ENCODE measurements at places on chromosomes 5 and 9.

GRCh38 chr5:127840198-127840524, 137.0 kb downstream of the CCDC192 start:
- DNase-seq, result no peak

- DNase-seq, result no peak
Observed at GRCh38 chr9:95459851-95460517, 56.8 kb downstream of the PTCH1 start.

GRCh38 chr5:127876384-127876783, 173.2 kb downstream of the CCDC192 start:
- DNase-seq, result no peak

- no peak for DNase-seq
Observed at GRCh38 chr5:68182094-68182493, 33.5 kb upstream of the PIK3R1 start.

GRCh38 chr9:121814594-121814993, 163.2 kb downstream of the DAB2IP start:
- no peak for DNase-seq

- no peak for DNase-seq
Observed at GRCh38 chr9:133706307-133707050, 31.7 kb downstream of the SARDH start.

DNA sequence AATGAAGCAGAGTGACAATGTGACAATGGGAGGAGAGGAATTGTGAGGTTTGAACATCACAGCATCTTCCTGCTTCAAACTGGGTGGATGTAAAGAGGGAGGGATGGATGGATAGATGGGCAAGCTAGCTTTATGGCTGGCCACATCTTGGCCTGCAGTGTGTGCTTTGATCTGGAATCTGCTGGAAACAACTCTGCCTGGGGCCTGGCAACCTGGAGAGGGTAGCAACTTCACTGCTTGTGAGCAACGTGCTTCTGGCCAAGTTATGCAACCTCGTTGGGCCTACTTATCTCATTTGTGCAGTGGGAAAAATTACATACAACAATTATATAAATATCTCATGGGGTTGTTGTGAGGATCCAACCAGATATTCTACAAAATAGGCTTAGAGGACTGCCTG, 5.3 kb downstream of the IL9 start:
- DNase-seq, result no peak

GRCh38 chr5:154737667-154738320, 17.4 kb upstream of the LARP1 start:
- DNase-seq, result no peak

- DNase-seq, result peak; percentile 22
Observed at GRCh38 chr5:53922508-53923498, 362.4 kb downstream of the NDUFS4 start.

GRCh38 chr9:6656614-6657300, 11.2 kb upstream of the GLDC start:
- no peak for DNase-seq

DNA sequence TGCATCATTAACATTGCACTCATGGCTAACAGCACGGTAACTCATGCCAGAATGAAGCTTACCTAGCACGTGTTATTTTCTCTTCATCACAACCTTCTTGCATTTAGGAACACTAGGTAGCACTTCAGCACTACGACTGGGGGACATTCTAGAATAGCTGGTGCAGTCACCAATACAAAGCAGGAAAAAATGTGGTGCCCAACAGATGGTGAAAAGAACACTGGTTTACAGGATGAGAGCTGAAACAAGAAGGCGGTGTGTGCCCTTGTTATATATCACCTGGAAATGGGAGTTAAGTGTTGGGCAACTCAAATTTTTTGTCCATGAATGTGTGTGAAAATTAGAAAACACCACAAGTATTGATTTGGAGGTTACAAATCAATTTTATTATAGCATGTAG, 30.0 kb downstream of the GALNT12 start:
- no peak for DNase-seq

- DNase-seq, result no peak
Observed at GRCh38 chr9:94643176-94643575, 3.9 kb upstream of the FBP1 start.

- no peak for DNase-seq
Observed at GRCh38 chr5:38341056-38341455, 82.7 kb downstream of the EGFLAM start.

- DNase-seq, result no peak
Observed at GRCh38 chr5:54676481-54677340, 159.2 kb downstream of the SNX18 start.

DNA sequence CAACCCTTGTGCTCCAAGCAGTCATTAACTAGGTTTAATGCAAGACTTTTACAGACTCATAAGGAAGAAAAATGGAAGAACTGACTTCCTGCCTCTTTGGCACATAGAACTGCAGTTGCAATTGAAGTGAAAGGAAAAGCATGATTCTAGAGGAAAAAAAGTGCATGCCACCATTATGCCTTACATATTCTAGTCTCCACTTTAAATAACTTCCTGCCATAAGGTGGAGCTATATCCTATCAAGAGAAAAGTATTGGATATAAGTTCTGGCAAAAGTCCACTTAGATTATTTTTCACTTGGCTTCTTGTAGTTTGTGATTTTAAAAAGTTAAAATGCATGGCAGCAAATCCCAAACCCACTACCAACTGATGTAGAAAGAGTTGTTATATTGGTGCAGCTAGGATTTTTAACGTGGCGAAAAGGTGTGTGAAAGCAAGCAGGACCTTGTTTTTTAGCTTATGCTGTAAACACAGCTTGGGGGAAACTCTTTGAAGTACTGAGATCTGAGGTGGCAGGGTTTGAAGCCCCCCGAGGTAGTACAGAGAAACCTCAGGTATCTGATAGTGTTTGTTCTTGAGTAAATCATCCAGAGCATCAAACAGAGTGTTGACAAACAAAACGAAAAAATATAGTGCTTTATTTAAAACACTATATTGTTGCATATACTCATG, 117.9 kb downstream of the ANXA1 start:
- DNase-seq, result peak; percentile 2

GRCh38 chr5:151202381-151203139, 21.3 kb downstream of the CCDC69 start:
- DNase-seq, result no peak

DNA sequence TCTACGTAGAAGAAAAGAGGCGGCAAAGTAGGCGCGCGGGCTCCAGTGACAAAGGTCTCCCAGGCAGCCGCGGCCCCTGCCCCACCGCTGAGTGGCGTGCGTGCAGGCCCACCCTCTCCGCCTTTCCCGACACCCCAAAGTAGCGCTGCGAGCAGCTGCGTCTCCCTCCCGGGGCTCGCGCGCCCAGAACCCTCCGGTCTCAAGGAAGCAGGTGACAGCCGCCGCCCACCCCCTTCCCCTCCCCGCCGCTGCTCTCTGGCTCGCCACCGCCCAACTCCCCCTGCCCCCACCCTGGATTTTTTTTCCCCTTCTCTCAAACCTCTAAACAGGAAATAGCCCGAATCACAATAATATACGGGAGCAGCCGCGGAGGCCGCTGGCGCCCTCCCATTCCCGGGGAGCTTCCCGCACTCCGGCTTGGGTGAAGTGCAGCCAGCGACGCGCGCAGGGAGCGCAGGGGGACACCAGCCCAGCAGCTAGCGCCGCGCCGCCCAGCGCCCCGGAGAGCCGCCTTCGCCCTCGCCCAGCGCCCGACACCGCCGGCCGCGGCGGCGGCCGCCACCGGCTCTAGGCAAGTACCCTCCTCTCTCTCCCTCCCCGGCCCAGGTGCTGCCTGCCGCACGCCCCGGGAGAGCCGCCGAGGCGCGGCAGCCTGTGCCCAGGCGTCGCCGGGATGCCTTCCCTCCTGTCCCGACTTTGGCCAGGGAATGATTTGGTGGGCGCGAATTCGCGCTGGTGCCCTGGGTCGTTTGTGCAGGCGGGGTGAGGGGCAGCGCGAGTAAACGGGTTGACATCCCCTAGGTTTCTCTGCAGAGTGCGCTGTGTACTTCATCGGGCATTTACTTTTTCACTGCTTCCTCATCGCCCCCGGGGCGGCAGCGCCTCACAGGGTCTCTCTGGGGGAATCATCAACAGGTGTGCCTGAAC, 52.7 kb upstream of the TJP2 start:
- peak; percentile 72 for DNase-seq

GRCh38 chr9:72041775-72042194, 18.6 kb downstream of the C9orf57 start:
- DNase-seq, result peak; percentile 9

GRCh38 chr5:170429014-170429413, 39.8 kb upstream of the KCNMB1 start:
- no peak for DNase-seq

DNA sequence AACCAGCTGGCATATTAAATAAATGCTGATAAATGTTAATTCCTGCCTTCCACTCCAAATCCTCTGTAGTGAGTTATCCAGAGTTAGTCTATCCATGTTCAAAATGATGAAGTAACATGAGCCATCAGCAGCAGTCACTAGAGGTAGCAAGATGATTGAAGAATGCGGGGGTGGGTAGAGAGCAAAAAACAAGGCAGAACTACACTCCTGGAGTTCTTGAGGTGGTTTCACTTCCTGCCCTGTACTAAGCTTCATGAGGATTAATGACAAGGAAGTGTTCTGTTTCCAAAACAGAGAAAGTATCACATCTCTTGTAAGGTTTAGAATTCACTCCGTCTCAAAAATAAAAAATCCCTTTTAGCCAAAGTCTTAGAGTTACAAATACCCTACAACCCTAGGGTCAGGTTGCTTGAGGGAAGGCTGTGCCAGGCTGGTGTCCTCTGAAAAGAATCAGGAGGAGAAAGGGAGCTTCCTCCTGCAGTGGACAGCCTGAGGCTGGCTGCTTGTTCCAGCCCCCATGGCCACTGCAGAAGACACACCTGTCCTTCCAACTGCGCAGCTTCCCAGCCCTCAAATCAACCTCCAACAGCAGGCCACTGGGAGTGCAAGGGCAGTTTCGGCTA, 180.2 kb downstream of the DENND1A start:
- no peak for DNase-seq

- DNase-seq, result no peak
Observed at GRCh38 chr5:157859227-157859575, 256 bp upstream of the CLINT1 start.

GRCh38 chr5:58498340-58498942, 7.2 kb downstream of the GAPT start:
- no peak for DNase-seq

- no peak for DNase-seq
Observed at GRCh38 chr5:13698885-13699284, 245.6 kb downstream of the DNAH5 start.

- DNase-seq, result no peak
Observed at GRCh38 chr9:112921549-112921948, 30.9 kb upstream of the SLC46A2 start.

DNA sequence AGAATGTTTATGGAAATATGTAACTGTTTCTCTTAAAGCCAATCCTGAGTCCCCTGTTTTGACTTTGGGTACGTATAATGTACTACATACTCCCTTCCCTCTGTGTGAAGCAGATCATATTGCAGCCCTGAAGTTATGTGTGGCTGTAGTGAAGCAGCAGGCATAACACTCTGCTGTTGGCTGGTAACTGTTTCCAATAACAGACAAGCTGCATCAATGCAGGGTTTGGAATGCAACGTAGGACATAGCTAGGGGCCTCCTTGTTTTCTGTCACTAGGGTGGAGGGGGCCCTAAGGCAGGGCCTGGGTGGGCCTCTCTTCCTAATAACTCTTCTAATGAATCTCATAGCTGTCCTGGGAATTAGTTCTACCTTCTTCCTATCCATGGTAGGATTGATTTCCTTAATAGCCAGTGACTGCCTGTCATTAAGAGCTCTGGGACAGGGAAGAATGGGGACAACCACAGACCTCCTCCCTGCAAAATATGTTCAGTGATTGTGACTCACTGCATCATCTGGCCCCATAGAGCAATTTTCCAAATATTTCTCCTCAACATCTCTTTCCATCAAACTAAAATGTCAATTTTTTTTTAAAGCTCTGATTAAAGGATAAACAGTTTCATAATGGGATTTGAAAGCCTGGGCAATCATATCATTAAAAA, 129.6 kb upstream of the HMHB1 start:
- no peak for DNase-seq

DNA sequence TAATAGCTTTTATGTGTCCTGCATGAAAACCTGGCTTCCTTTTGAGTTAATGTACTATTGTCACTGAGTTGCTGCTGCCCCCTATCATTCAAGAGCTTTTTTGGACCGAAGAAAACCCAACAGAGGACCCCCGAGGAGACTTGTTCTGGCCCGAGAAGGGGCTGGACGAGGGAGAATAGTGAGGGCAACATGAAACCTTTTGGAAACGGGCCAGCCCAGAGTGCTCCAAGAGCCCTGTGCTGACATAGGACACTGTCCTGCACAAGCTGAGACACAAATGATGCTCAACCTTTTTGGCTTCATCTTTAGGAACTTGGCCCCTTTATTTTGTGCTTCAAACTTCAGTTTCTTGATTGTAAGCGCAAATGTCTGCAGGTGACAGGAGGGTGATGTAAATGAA, 4.0 kb upstream of the GADD45G start:
- no peak for DNase-seq

GRCh38 chr5:123558762-123559433, 46.9 kb downstream of the CSNK1G3 start:
- DNase-seq, result no peak

DNA sequence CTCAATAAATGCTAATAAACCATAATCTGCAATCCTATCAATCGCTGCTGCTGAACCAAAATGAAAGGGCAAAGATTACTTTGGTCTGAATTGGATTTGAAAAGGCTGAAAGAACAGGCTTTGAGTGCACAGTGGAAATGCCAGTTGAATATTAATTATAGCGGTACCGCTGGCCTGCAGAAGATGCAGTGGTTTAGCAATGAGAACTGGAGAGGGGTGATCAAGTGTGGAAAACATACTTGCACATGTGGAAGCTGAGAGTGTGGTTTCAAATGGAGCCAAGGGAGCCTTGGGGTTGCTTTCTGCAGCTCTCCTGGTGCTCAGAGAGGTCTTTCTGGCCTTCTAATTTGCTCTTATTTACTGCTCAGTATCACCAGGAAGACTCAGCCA, 133.9 kb downstream of the PTTG1 start:
- no peak for DNase-seq

GRCh38 chr5:74556006-74556405, 84.5 kb downstream of the ENC1 start:
- no peak for DNase-seq

DNA sequence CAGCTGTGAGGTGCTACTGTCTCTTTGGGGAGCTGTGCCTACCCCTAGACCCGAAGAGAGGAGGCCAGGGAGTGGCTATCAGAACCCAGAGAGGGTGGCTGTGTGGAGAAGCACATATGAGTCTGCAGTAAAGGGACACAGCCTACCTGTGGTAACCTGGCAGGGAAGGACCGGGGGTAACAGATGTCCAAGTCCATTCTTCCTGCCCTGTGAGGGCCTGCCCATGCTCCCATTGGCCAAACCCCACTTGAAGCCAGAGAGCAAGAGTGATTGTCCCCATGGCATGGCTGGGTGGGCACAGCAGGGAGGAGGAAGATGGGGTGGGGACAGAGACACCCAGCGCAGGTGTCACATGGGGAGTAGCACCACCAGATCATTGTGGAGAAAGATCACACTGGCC, 39.3 kb downstream of the BOD1 start:
- no peak for DNase-seq

- DNase-seq, result no peak
Observed at GRCh38 chr9:8364026-8364752, 564.6 kb upstream of the DMAC1 start.

DNA sequence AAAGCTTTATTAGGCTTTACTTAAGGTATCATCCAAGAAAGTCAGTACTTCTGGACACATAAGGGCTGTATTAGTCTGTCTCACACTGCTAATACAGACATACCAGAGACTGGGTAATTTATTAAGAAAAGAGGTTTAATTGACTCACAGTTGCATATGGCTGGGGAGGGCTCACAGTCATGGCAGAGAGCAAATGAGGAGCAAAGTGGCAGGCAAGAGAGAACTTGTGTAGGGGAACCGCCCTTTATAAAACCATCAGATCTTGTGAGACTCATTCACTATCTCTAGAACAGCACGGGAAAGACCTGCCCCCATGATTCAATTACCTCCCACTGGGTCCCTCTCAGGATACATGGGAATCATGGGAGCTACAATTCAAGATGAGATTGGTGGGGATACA, 49.2 kb upstream of the SLC44A1 start:
- no peak for DNase-seq
